ENCODE measurements at places on chromosomes 12 and 14.
A peak's percentile ranks its signal among the peaks of the same experiment; 100 is the strongest.

GRCh38 chr12:26818636-26819035 is 14.4 kb downstream of the ITPR2 start:
- DNase-seq = no peak

DNA sequence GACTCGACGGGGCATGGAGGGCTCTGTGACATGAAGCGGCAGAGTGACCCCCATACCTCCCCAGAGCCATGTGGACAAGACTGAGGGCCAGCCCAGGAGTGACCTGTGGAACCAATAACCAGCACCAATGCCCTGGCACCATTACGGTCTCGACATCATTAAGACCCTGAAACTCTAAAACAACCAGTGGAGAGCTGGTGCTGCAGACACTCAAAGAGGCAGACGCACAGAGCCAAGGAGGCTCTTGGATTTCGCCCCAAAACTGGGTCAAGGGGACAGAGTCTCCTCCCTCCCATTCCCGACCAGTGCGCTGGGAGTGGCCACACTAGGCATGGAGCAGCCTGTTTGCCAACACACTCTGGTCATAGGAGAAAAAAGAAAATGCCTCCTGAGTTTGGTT is 41.6 kb upstream of the VASH1 start:
- no peak for DNase-seq

DNA sequence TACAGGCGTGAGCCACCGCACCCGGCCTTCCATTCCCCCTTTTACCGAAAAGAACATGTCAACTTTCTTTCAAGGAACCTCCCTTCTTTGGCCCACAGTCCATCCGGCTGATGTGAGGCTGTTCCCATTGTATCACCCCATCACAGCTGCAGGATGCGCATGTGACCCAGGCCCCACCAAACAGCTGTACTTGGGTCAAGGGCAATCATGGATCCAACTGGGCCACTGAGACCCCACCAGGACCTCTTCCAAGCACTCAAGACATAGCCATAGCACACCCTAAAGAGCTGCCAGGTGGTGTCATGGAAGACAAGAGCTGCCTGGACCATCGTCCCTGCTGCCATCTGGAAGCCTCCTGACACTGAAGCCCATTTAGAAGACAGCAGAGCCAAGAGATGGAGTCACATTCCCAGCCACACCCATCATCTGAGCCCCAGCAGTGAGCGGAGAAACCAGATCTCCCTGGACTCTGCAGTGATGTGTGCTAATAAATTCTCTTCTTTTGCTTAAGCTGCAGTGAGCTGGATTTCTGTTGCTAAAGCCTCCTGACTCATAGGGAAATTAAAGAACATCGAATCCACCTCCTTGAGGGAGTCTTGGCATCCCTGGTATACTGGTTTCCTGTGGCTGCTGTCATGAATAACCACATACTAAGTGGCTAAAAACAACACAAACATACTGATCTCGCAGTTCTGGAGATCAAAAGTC is 105.6 kb downstream of the KSR2 start:
- DNase-seq = no peak

- peak; percentile 92 for DNase-seq
Observed at GRCh38 chr12:54259194-54260011, 20.5 kb downstream of the CBX5 start.

- DNase-seq = no peak
Observed at GRCh38 chr14:55038708-55039107, 11.7 kb downstream of the SOCS4 start.
